CD4-positive, alpha-beta T cell treated with Interleukin-10 for 1 hour (primary cell): ENCODE measurements at places on chromosomes 6 and 20.

DNA sequence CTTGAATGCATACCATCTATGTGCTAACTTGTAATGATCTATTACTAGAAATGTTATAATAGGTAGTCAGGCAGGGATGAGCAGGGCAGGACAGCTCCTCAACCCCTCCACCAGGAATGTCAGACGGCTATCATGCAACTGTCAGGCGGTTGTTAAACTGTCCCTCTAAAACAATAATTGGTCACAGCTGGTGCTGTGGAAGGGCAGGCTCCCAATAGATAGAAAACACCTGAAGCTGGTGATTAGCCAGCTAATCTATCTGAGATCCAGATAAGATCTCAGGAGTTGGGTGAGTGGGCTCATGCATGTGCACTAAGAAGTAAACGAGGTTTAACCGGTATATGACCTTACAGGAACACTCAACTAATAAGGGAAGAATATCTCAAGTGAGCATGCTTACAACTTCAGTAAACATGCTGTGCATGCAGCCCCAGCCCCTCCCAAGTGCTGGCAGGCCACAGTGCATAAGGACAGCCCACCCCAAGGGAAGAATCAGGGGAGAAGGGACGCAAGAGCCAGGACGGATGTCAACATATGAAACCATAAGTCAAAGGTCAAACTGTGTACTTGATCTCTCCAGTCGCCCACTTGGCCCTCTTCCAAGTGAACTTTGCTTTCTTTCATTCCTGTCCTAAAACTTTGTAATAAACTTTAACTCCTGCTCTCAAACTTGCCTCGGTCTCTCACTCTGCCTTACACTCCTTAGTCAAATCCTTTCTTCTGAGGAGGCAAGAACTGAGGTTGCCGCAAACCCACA, 566.2 kb upstream of the NRSN1 start:
- no peak for DNase-seq

- DNase-seq = no peak
Measured at GRCh38 chr20:47013606-47014005, 119.0 kb downstream of the EYA2 start.

GRCh38 chr6:117481278-117481925, 1.1 kb upstream of the DCBLD1 start:
- peak; percentile 16 for DNase-seq

- no peak for DNase-seq
Measured at GRCh38 chr20:58800134-58800871, 50.4 kb downstream of the GNAS-AS1 start.

DNA sequence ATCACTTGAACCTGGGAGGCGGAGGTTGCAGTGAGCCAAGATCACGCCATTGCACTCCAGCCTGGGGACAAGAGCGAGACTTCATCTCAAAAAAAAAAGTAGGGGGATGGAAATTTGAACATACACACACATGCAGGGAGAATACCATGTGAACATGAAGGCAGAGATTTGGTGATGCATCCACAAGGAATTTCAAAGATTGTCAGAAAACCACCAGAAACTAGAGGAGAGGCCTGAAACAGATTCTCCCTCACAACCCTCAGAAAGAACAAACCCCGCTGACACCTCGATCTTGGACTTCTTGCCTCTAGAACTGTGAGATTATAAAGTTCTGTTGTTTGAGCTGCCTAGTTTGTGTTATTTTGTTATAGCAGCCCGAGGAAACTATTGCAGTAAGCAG, 125.5 kb downstream of the GPX5 start:
- no peak for DNase-seq

DNA sequence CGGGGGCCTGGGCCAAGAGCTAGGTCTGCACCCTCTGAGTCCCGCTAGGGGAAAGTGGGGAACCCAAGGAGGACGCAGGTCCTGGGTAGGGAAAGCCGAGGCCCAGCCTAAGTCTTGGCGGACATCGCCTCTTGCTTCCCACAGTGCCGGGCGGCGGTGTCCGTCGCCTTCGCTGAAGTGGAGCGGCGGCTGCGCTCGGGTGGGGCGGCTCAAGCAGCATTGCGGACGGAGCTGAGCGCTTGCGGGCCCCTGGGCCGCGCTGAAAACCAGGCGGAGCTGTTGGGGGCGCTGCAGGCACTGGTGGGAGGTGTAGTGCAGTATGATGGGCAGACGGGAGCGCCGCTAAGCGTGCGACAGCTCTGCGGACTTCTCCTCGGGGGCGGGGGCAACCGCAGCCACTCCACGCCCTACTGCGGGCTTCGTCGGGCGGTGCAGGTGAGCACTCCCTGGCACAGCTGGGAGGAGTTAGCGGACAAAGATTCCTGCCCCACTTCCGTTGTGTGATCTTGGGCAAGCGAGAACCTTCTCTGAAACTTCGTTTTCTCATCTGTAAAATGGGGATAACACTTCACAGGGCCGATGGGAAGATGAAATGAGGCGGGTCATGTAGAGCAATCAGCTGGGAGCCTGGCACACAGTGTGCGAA, 4.2 kb downstream of the PRSS16 start:
- DNase-seq = peak; percentile 73

DNA sequence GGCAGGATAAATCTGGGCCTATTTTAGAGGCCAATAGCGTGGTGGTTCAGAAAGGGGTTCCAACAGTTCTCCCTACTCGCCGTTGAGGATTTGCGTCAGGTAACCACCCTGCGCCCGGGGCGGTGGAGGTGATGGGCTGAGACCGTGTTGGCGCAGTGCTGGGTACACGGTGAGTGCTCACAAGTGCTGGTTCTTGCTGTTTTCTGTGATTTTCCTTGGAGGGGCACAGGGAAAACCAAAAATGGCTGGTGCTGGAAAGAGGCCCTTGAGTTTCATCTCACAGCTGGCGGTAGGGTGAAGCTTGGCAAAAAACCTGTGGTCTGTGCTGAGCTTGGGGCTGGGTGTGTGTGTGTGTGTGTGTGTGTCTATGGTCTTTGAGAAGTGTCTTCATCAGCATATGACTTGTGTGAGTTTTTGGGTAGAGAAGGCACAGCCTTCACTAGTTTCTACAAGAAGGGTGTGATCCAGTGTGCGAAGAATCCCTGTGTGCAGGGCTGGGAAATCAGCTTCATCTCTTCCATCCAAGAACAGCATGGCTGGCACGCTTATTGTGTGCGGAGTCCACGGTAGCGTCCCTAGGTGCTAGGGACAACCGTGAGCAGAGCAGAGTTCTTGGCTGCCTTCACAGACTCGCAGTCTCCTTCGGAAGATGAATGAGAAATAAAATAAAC, 35.3 kb upstream of the SCRT2 start:
- no peak for DNase-seq

DNA sequence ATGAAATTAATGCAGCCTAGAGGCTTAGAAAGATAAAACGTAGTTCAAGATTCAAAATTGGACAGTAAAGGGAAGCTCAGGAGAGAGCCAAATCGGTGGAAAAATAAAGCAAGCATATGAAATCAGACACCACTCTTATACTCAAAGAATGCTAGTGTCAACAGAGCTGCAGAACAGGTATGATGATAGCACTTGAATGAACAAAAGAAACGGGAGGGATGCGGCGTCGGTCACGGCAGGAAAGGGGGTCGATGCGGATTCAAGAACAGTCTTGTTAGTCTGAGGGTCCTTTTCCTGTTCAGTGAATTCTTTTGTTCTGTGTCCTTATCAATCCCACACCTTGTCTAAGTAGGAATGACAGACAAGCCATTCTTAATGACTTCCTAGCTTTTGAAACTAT, 114.4 kb downstream of the FOXC1 start:
- no peak for DNase-seq

- DNase-seq = no peak
Measured at GRCh38 chr20:58227391-58228102, 906 bp downstream of the ANKRD60 start.

- peak; percentile 5 for DNase-seq
Measured at GRCh38 chr6:30007132-30007764, 53.8 kb upstream of the POLR1H start.

GRCh38 chr6:5300206-5300764, 39.0 kb downstream of the FARS2 start:
- no peak for DNase-seq

DNA sequence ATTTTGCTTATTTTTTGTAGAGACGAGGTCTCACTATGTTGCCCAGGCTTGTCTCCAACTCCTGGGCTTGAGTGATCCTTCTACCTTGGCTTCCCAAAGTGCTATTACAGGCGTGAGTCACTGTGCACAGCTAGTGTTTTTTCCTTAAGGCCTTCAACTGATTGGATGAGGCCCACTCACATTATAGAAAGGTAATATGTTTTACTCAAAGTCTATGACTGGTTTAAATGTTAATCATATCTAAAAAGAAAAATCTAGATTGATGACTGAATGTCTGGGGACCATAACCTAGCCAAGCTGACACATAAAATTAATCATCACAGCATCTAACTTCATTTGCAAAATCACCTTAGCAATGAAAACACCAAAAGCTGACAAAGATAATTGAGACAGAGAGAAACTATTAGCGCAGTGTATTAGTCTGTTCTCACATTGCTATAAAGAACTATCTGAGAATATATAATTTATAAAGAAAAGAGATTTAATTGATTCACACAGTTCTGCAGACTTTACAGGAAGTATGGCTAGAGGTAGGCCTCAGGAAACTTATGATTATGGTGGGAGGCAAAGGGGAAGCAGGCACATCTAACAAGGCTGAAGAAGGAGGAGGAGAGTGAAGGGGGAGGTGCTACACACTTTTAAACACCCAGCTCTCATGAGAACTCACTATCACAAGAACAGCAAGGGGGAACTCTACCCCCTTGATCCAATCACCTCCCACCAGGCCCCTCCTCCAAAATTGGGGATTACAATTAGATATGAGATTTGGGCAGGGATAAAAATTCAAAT, 66.8 kb upstream of the ARHGAP18 start:
- DNase-seq = no peak

DNA sequence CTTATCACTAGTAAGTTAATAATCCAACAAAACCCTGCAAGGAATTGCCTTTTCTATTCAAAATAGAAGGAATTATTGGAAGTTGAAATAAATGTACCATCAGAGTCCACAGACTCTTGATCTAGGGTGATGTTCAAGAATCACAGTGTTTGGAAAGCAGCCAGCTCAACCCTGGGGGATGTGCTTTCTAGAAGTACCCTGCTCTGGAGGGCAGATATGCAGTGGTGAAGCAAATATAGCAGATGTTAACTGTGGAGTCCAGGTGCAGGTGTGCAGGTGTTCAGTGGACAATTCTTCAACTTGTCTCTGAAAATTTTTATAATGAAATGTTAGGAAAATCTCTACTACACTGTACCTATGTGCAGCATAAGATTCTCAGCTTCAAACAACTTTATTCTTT, 9.1 kb upstream of the INSM1 start:
- DNase-seq = no peak

DNA sequence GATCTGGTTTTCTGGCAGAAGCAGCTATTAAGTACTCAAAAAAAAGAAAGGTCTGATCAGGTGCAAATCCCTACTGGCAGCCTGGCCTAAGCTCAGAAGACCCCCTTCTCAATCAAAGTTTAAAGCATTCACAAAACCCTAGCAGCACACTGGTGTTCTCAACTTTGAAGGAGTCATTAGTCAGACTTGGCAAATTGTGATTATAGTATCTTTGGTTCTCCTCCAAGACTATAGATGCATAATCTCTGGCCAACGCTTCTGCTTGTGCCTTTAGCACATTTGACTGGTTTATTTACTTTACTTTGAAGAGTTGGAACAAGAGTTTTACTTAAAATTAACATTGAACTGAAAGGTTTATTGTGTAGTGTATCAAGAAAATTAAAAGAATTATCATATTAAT, 248.9 kb downstream of the PTPRK start:
- no peak for DNase-seq

- DNase-seq = no peak
Measured at GRCh38 chr20:56708991-56709390, 79.9 kb downstream of the TFAP2C start.

- DNase-seq = no peak
Measured at GRCh38 chr20:54456961-54457360, 18.4 kb upstream of the DOK5 start.

- DNase-seq = no peak
Measured at GRCh38 chr6:31035862-31036497, 25.7 kb downstream of the MUC22 start.

DNA sequence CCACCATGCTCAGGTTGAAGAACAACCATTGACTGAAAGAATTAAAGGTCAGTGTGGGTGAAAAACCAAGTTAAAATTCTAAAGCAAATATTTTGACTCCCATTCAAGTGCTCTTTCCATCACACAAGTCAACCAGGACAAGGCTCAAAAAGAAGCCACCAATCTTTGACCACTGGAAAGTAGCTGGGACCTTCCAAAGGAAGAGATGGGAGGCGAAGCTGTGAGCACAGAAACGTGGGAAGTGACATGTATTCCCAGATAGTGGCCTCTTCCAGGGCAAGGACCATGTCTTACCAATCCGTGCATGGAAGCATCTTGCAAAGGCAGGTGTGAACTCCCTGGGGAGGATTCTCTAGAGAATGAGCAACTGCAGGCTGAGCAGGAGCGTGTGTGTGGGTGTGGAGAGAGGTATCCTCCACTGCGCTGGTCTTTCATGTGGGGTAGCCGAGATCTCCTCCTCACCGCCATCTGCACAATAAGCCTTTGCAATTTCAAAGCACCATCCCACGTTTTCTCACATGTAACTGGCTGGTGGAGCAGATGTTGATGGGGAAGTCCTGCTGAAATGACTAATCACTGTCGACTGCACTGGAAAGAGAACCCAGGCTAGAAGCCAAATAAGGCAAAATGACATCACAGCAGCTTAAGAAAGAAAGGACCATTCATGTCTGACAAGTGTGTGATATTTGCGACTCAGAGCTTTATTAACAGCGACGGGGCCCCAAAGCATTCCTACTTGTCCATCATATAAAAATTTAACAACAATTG, 189.4 kb upstream of the RREB1 start:
- DNase-seq = no peak

- DNase-seq = no peak
Measured at GRCh38 chr20:24682496-24682985, 213.1 kb downstream of the SYNDIG1 start.

GRCh38 chr6:6320901-6321300, 439 bp upstream of the F13A1 start:
- no peak for DNase-seq

- peak; percentile 29 for DNase-seq
Measured at GRCh38 chr6:41092421-41093140, 19.8 kb downstream of the NFYA start.

GRCh38 chr6:109296971-109297372, 85.3 kb downstream of the CD164 start:
- DNase-seq = no peak

GRCh38 chr6:21354805-21355238, 238.7 kb upstream of the SOX4 start:
- no peak for DNase-seq

DNA sequence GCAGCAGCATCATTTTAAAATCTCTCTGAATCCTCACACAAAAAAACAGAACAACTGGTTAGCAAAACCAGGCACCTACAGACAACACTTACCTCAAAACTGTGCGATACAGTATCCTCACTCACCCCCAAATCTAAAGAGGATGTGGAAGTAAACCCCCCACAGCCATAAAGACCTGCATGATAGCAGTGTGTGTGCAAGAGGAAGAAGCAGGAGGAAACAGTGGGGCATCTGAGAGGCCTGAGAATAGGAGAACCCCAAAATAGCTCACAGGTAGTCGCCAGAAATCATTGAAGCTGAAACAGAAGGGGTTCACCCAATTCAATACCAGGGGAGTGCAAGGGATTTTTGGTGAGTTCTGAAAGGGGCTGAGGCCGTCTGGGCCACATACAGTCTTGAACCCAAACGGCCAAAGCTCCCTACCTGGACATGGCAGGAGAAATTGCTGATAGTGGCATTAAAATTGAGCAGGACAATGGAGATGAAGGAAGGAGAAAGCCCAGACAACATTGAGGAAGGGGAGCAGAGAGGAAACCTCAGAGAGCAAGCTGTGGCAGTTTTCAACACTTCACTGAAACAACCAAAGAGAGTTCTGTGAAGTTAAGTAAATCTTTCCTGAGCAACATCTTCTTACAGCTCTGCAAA, 129.7 kb downstream of the FIG4 start:
- DNase-seq = no peak
